ENCODE measurements at places on chromosomes 13 and 19.

- DNase-seq = no peak
These were observed 5.9 kb upstream of the ACOD1 start for GRCh38 chr13:76942363-76942762.

DNA sequence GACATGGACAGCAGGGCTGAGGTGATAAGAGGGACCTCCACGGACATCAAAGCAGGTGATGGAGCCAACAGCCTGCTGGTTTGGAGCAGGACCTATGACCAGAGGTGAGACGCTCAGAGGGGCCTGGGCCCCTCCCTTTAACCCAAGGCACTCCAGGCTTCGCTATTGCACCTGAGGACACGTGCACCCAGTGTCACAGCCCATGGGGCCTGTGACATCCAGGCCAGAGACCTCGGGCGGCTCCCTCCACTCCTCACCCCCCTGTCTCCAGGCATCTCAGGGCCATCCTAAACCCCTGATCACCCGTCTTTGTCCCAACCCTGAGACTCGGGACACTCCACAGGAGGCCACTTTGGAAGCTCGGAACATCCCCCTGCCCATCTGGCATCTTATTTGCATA lies 12.9 kb downstream of the ADGRE5 start:
- DNase-seq = no peak

DNA sequence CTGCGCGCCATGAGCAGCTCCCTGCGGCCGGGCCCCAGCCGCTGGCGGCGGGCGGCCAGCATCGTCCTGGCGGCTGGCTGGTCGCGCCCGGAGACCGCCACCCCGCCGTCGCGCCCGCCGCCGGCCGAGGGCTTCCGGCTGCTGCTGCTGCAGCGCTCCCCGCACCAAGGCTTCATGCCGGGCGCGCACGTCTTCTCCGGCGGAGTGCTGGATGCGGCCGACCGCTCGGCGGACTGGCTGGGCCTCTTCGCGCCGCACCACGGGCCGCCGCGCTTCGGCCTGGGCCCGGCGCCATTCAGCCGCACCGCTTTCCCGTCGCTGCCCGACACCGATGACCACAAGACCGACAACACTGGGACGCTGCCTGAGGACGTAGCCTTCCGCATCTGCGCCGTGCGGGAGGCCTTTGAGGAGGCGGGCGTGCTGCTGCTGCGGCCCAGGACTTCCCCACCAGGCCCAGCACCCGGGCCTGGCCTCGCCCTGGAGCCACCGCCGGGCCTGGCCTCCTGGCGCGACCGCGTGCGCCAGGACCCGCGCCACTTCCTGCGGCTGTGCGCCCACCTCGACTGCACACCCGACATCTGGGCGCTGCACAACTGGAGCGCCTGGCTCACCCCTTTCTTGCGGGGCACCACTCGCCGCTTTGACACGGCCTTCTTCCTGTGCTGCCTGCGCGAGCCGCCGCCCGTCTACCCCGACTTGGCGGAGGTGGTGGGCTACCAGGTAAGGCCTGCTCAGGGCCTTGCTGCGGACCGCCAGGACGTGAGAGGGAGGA lies 518 bp downstream of the NUDT19 start:
- DNase-seq = no peak

GRCh38 chr19:16892868-16893685 lies 4.3 kb downstream of the F2RL3 start:
- DNase-seq = no peak

- DNase-seq = no peak
These were observed 11.9 kb upstream of the ZNF709 start for GRCh38 chr19:12496480-12496879.

DNA sequence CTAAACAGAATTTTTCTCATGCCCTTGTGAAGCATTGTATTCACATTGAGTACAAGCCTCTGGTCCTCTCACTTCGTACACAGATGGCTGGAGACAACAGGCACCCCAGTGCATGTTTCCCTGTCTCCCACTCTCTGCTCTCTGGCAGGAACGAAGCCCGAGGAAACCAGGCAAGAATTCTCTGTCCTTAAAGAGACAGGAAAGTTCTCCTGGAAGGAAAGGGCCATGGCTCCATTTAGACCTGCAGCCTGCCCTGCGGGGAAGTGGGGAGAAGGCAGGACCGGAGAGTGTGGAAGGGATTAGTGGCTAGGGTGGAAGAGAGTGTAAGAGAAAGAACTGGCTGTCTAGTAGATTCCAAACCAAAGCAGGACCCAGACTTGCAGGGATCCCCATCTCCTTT lies 15.5 kb upstream of the AMER2 start:
- no peak for DNase-seq

- DNase-seq = peak; percentile 36
These were observed 5.3 kb upstream of the CEACAM21 start for GRCh38 chr19:41570639-41571112.

DNA sequence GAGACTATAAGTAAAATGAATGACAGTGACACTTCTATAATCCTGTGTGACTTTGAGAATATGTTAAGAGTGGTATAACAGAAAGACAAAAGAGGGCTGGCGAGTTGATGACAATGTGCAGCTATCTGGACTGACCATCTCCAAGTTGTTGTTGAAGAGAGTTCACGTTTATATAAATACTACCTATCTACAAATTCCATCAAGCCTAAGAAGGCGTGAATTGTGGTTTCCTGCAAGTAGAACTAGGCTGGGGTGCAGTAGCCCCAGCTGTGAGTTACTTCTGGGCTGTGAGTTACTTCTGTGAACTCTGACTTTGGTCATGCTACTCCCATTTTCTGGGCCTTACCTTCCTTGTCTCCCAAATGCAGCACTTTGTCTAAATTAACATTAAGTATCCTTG lies 561.0 kb downstream of the TBC1D4 start:
- DNase-seq = no peak

GRCh38 chr13:91347996-91348905 lies 764 bp downstream of the MIR17HG start:
- peak; percentile 20 for DNase-seq

GRCh38 chr19:18086590-18087138 lies at the start of gene IL12RB1:
IL12RB1 (minus strand) TSS chr19:18086934; CDS start chr19:18086823, 111 bp downstream.
- DNase-seq = no peak

- no peak for DNase-seq
These were observed 245.1 kb downstream of the LMO7 start for GRCh38 chr13:75881109-75881775.

DNA sequence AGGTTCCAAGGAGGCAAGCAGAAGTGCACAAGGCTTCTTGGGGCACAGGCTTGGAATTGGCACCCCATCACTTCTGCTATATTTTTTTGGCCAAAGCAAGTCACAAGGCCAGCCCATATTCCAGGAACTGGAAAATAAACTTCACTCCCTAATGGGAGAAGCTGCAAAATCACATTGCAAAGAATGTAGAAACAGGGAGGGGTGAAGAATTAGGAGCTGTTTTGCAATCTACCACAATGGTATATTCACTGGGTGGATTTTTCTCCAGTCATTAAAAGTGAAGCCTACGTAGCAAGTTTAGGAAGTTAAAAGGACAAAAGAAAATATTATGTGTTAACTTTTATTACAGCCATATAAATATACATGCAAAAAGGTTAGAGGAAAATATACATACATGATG lies 464.8 kb downstream of the COG6 start:
- DNase-seq = no peak

- DNase-seq = no peak
These were observed 18.7 kb upstream of the B3GNT3 start for GRCh38 chr19:17775991-17776803.

GRCh38 chr19:33193269-33193864 lies 763 bp upstream of the LRP3 start:
- DNase-seq = no peak

- no peak for DNase-seq
These were observed at the start of gene BCL3 for GRCh38 chr19:44748426-44749254. BCL3 (plus strand) TSS chr19:44748708; CDS start chr19:44748791, 83 bp downstream.

DNA sequence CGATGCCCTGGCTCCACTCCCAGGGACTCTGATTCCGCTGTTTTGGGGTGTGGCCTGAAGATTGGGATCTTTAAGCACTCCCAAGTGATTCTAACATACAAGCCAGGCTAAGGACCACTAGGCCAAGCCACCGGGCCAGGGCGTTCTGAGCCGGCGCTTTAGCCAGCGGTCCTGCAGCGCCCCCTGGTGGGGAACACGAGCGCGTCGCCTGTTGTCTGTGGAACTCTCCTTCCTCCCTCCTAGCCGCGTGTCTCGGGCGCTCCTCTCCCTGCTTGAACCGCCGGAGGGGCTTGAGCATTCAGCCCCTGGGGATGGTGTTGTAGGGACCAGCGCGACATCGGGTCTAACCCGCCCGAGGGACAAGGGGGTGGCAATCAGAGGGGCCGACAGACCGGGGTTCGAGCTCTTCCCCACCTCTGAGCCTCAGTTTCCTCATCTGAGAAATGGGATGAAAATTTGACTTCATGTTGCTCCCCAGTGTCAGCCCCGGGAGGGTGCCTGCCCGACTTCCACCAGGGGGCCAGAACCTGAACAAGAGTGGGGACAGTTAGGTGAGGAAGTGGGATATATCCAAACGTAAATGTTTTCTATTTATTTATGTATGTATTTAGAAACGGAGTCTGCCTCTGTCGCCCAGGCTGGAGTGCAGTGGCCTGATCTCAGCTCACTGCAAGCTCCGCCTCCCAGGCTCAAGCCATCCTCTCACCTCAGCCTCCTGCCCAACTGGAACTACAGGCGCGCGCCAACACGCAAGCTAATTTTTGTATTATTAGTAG lies 18.0 kb upstream of the PNMA8B start:
- peak; percentile 46 for DNase-seq

- DNase-seq = no peak
These were observed 15.6 kb downstream of the LSM4 start for GRCh38 chr19:18307271-18307681.

DNA sequence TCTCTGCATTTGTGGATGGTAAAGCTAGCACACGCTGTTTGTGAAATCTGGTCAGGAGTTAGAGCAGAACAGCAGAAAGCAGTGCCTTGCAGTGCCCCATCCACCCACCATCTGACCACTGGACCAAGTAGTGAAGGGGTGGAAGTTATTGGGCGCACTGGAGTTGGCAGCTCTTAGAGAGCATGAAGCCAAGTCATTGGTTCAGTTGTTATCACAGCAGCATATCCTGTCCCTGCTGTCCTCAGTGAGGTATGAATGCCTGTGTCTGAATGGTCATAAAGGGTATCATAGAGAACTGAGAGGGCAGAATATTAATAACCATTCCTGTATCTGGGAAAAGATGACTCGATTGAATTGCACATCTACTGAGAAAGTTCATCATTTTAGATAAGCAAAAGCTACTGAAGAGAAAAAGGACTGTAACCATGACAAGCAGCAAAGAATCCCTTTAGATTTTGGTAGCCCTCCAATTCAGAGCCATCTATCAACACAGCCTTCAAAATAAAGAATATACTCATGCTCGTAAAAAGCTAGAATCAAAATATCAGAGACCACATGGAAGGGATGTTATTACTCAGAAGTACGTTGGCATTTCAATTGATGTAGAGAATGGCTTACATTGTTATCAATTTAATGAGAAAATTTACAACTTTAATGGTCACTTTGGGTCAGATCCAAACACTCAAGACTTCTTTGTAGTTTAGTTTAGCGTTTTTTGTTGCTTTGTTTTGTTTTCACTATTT lies 919.0 kb downstream of the EFNB2 start:
- no peak for DNase-seq

- DNase-seq = no peak
These were observed 6.6 kb upstream of the OR10H2 start for GRCh38 chr19:15721268-15721667.

DNA sequence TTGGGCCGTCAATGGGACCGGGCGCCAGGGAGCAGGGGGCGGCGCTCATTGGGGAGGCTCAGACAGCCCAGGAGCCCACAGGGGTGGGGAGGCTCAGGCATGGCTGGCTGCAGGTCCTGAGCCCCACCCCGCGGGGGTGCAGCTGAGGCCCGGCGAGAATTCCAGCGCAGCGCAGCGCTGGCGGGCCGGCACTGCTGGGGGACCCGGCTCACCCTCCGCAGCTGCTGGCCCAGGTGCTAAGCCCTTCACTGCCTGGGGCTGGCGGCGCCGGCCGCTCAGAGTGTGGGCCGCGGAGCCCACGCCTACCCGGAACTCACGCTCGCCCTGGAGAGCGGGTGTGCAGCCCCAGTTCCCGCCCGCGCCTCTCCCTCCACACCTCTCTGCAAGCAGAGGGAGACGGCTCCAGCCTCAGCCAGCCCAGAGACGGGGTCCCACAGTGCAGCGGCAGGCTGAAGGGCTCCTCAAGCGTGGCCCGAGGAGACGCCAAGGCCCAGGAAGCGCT lies 1227.4 kb downstream of the PCDH17 start:
- DNase-seq = no peak

DNA sequence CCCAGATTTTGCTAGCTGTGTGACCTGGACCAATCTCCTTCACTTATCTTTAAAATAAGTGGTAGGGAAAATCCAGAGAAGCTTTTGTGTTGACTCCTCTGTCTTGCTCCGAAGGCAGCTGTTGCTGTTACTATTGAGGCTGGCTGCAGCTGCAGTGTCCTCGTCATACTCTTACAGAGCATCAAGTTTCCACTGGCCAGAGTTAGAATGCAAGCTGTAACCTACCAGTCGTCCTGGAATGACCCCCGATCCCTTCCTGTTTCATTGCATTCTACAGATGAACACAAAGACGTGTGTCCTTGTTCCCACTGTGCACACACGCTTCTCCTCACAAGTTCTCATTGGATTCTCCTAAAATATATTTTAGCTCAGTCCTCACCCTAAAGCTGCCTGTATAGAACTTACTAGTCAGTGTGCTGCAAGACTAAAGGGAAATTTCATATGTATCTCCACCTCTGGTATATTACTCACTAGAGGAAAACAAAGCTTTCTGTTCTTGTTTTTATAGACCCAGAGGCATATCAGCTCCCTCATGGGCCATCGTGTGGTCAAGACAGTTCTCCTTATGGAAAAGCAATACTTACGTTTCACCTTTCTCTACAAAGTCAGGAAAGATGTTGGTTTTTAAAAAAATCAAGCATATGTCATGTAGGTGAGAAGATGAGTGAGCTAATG lies 589.8 kb downstream of the LMO7 start:
- no peak for DNase-seq

GRCh38 chr13:93522501-93522900 lies 295.9 kb downstream of the GPC6 start:
- no peak for DNase-seq

DNA sequence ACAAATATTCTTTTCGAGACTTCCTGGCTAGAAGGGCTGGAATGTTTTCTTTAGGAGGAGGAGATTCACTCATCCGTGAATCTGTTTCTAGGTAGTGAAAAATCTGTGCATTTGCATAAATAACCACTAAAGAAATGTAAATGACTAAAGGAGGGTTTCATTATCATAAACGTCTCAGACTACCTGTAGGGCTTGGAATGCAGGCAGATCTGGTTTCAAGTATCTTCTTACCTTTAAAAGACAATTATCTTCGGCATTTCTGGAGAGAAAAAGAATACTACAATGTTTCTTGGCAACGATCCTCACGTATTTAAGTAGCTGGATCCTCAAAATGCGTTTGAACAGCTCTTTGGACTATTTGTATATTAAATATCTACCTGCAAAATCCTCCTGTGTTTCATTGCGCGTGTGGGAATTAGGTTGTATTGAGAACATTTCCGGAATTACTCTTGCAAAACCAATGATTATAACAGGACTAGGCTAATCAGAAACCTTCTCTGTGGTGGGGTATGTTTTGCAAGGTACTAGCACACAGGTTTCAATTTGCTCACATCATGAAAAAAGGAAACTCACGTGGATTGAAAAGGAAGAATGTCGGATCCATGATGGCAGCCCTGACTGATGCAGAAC lies 291.1 kb upstream of the ARGLU1 start:
- no peak for DNase-seq
